Stimulated activated CD8-positive, alpha-beta memory T cell treated with anti-CD3 and anti-CD28 coated beads, Interleukin-4, amount 100 ng/mL, for 24 hours (primary cell): ENCODE measurements at places on chromosomes 13 and 19.

DNA sequence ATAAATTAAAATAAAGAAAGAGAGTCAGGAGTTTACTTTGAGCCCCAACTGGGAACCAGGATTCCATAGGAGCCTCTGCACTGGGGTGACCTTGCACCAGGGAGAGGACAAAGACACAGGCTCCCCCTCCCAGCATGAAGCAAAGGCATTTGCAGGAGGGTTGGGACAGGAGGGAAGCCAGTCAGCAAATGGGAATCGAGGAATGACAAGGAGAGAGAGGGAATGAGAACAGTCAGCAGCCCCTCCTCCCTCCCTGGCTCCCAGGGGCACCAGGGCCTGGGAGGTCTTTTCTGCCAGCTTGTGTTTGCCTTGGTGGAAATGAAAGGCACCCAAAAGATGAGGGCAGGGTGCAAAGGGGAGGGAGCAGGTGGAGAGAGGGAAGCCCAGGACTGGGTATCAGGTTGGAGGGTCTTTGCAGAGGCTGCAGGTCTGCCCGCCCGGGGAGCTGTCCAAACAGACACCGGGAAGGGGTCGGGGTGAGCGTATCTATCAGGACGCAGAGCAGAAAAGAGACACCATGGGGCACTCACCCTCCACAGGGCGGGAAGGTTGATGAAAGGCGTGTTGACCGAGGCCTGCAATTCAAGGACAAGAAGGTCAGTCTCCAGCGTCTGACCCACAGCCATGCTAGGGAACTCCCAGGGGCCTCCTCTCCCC is 3.8 kb downstream of the SBSN start:
- no peak for DNase-seq

DNA sequence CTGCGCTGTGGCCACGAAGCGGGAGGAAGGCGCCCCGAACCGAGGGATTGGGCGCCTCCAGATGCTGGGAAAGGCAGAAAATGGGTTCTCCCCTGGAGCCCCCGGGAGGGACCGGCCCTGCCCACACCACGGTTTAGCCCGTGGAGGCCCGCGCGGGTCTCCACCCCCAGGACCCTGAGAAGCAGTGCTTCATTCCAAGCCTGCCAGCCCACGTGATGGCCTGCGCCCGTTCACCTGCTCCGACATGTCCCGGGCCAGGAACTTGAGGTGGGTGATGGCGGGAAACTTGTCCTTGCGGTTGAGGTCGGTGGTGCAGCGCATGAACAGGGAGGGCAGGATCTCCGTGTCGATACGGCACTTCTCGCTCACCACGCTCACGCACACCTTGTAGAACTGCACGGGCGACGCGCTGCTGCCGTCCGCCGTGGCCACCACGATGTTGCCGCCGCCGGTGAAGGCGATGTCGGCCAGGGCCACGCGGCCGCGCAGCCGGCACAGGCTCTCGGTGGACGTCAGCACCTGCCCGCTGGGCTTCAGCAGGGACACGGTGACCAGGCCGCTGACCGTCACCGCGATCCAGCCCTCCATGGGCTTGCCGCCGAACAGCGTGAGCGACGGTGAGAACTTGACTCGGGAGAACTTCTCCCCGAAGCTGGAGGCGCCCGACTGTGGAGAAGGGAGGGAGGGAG is 7.3 kb downstream of the MED16 start:
- DNase-seq: no peak

GRCh38 chr19:1172353-1173158 is 1.5 kb downstream of the SBNO2 start:
- DNase-seq: no peak

DNA sequence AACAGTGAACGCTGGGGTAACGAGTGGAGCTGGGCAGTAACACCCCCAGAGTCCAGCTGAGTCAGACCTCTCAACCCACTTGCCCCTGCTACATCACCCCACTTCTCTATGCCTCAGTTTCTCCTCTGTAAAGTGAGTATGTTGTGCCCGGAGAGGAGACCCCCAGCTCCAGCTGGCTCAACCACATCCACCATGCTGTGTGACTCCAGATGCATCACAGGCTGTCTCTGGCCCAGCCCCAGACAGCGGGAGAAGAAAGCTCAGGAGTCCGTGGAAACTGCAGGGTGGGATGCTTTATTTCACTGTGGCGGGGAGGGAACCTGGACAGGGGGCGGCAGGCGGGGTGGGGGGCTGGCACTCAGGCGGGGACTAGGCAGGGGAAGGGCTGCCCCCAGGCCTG is 9.6 kb upstream of the ELL start:
- no peak for DNase-seq

DNA sequence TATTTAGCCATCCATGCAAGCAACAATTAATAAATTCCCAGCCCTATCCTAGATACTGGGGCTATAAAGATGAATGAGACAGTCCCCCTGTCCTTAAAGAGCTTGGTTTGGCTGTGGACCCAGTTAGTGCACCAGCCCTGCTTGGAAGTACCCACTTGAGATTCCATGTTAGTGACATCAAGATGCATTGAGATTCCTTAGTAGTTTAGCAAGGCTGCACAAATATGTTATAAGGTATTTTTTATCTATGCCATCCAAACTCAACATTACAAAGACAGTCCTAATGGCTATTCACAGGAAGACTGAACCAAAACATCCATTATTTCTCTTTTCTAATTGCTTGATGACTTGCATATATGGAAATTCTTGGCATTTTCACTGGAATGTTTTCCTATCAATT is 48.8 kb upstream of the RAP2A start:
- DNase-seq: no peak

DNA sequence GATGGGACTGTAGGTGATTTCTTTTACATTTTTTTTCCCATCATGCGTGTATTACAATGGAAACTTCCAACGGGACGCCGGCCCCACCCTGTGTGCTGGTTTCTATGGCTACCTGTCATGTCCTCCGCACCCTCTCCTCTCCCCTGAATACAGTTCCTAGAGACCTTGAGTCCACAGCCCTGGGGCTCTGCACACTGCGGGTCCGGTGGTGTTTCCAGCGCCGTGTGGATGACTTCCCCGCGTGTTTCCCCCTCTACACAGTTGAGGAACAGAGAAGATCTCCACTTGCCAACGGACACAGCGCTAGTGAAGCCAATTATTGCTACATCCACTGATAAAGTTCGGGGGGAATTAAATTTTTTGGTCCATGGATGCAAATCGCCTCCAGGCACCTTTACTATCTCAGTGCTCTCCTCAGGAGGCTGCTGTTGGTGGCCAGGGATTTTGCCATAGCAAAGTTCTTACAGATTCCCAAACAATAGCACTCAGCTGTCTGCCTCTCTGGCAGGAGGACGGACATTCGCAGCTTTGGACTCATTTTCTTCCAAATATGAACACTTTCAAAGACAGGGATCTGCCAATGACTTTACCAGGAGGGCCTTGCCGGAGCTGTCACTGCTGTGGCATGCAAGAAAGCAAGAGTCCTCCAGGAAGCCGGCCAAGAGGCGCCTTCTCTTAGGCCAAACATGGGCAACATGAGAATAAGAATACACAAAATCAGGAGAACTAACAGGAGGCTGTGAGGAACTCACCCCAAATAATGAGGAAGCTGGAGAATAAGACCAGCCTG is 39.3 kb upstream of the GAS6 start:
- no peak for DNase-seq

DNA sequence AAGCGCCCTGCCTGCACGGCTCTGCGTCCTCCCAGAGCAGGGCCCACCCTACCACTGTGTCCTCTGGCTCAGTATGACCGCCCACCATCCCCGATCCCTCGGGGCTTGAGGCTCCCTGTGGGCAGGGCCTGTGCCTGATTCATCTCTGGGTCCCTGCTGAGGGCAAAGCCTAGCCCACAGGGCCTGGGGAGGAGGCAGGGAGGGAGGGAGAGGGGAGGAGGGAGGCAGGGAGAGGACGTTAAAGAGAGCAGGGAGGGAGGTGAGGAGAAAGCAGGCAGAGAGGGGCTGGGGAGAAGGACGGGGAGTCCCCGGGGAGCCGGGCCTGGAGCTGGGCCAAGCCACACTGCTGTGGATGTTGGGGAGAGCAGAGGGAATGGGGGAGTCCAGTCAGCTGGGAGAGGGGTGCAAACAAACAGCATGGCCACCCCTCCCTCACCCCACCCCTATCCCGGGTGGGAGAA is 4.0 kb upstream of the ERFL start:
- DNase-seq: no peak

GRCh38 chr13:102045731-102046130 is 356.1 kb downstream of the FGF14 start:
- no peak for DNase-seq

DNA sequence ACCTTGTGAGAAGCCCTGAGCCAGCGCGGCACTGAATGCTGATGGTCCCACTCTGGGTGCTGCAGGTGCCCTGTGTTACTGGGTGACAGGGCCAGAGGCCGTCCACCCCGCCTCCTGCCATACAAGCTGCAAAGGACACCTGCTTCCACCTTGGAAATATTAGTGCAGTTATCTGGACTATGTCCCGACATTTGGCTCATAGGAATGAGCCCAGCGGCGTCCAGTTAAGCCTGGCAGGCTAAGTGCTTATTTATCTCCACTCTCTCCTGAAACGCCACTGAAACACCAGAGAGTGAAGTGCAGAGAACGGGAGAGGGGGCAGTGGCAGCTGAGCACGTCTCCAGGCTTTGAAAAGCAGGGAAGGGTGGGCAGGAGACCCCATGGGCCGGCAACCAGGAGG is 145.8 kb downstream of the KDM4B start:
- no peak for DNase-seq

- DNase-seq: no peak
Measured at GRCh38 chr19:1343041-1343440, 40.7 kb upstream of the NDUFS7 start.

DNA sequence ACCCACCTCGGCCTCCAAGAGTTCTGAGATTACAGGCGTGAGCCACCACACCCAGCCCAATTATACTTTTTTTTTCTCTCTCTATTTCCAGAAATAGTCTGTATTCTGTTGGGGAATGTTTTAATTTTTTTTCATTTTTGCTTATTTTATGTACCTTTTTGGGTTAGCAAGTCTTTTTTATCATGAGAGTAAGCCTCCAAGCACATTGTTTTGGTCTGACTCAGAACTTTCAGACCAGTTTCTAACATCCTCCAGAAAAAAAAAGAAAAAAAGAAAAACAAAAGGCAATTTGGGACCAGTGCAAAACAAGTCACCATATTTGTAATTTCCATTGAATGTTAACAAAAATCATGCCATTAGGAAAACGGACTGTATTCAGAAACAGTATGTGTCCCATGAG is 1465.5 kb downstream of the SLITRK5 start:
- DNase-seq: no peak

- no peak for DNase-seq
Measured at GRCh38 chr19:15721268-15721667, 6.6 kb upstream of the OR10H2 start.

- DNase-seq: no peak
Measured at GRCh38 chr13:55606045-55606665, 1534.6 kb upstream of the PRR20A start.

GRCh38 chr13:75946536-75947284 is 310.6 kb downstream of the LMO7 start:
- no peak for DNase-seq

DNA sequence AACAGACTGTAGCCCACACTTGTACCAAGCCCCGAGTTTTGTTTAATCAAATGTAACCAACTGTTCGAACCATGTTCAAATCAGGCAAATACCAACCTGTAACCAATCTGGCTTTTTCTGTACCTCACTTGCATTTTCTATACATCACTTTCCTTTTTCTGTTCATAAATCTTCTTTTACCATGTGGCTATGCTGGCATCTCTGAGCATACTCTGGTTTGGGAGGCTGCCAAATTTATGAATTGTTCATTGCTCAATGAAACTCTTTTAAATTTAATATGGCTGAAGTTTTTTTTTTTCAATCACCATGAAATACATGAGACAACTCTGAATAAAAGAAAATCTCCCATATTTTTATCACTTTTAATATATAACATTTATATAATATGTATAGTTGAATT is 256.1 kb downstream of the SLITRK6 start:
- DNase-seq: no peak

DNA sequence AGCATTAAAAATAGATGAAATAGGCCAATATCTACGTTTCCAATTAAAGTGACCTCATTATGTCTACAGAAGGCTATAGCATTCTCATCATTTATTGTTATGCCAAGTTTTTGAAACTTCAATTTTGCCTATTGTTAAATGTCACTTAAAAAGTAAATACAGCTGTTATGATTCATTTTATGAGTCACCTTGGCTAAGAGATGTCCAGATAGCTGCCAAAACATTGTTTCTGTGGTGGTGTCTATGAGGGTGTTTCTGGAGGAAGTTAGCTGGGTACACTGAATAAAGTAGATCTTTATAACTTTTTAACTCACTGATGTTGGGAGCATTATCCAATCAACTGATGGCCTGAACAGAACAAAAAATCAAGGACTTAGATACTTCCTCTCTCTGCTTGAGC is 1209.7 kb upstream of the PCDH9 start:
- DNase-seq: no peak

DNA sequence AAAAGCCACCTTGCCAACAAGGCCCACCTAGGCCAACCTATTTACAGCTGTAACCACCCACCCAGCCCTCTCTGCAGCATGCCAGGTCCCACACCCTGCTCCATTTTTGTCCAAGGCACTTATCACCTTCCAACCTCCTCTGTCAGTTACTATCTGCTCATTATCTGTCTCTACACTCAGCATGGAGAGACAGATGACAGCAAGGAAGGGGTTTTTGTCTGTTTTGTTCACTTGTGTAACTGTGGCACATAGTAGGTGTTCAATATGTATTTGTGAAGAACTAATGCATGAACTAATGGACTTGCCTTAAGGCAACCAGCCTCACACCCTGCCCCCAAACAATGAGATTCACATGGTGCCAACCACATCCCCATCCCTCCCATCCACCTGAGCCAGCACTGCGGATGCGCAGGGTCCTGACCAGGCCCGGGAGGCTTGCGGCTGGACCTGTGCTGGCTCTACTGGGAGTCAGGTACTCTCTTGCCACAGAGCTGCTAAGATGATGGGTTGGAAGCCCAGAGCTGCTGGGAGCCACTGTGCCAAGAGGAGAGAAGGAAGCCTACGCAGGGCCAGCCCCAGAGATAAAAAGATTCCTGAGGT is 17.3 kb downstream of the DEDD2 start:
- DNase-seq: no peak

DNA sequence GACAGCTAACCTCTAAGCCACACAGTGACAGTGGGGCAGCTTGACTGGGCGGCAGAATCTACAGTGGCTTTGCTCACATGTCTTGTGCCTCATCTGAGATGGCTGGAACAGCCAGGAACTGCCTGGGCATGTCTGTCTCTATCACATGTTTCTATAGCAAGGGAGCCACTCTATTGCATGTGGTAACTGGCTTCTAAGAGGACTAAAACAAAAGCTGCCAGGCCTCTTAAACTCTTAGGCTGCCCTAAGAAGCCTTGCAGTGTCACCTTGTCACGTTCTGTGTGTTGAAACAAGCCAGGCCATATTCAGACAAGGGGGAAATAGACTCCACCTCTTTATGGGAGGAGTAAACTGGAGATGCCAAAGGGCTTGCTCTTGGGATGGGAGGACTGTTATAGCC is 122.9 kb upstream of the MAB21L1 start:
- no peak for DNase-seq

GRCh38 chr19:45902651-45903625 is 525 bp upstream of the MYPOP start:
- DNase-seq: peak; percentile 99
